ENCODE measurements at places on chromosomes 5 and 9.

GRCh38 chr9:82331079-82331478 lies 342.5 kb downstream of the SPATA31D1 start:
- no peak for DNase-seq

DNA sequence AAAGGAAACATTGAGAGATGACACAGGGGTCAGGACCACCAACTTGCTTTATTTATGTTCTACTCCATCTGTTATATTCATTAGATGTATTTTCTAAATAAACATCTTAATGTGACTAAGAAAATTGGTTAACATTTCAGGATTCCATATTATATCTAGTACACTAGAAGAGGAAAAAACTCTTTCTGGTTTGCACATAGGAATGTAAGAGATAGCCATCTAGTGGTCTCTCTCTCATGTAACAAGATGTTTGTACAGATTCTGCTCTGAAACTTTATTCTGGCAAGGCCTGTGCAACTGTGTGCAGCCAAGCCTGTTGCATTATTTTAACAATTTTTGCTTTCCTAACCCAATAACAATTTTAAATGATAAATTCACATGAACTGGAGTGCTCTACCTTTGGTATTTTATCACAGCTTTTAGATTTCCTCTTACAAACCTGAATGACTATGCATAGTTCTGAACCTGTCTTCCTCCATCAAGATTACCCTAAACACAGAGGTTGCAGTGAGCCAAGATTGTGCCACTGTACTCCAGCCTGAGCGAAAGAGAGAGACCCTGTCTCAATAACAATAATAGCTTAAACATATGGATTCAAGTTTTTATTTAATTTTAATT lies 148.2 kb downstream of the GIN1 start:
- no peak for DNase-seq

- DNase-seq = no peak
Observed at GRCh38 chr5:4716781-4717180, 423.3 kb upstream of the ADAMTS16 start.

DNA sequence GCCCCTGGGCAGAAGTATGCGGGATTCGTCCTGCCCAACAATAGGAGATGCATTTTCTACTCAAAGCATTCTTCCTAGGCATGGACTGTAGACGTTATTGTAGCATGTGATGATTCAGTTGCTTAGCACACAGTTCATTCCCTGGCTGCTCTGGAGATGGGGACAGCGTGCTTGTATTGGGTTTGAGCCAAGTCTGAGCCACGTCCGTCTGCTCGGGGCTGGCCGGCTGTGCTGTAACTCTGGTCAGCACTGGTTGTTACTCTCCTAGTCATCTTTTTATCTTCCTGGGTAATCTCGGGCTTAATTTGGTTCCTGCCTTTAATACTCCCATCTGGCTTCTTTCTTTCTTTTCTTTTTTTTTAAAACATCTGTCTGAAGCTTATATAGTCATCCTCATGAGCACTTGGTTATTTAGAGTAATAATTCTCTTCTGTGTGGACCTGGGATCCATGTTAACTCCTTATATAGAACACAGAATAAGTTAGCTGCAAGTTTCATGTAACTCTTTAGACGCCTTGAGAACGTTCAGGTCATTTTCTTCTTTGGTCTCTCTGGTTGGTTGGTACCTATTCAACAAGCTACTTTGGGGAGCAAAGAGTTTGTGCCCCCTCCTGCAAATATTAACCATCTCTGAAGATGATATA lies 118.8 kb upstream of the RPS23 start:
- no peak for DNase-seq

- DNase-seq = no peak
Observed at GRCh38 chr5:157294407-157295091, 28.6 kb downstream of the CYFIP2 start.

DNA sequence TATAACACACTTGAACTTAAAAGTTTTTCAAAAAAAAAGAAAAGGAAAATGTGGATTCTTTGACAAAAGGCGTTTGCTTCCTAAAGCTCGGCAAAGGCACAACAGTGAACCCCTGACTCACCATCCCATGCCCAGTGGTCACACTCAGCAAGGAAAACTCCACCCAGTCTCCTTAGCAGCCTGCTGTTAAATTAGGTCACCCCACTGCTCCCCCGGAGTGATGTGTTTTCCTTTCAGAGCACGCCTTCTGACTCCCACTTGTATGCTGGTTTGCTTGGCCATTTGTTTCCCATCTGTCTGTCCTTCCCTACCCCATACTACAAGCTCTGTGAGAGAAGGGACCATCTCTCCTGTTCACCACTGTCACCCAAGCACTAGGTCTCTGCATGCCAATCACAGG lies 23.8 kb downstream of the RETREG1 start:
- peak; percentile 22 for DNase-seq

DNA sequence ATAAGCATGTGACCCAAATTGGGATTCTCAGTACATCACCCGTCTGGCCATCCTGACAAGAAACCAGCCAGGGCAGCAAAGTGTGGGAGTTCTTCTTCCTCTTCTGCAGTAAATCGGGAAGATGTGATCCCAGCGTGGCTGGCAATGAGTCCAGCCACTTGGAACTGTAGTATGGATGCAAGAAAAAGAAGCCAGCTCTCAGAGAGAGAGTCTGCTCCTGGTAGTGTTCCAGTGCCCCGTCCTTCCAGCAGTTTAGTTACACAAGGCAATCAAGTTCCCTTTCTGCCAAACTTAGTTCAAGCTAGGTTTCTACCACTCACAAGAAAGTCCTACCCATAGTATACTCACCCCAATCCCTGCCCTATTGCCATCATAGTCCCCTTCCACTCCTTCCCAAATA lies 65.6 kb downstream of the CDK5RAP2 start:
- DNase-seq = no peak

DNA sequence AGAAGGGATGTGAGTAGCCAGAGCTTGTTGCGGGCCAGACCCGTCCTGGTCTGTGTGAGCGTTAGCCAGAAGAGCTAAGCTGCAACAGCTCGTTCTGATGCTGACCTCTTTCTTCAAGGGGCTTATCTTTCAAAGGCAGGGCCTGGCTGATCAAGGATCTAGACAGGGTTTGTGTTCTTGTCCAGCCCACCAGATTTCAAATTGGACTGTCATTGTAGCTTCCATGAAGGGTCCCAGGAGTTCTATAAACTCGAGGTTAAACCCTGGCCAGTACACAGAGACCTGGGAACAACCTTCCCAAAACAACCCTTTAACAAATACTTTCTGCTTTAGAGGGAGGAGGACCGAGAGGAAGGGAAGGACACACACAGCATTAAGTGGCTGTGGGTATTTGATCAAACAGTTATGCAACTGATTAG lies 153.0 kb upstream of the TUT7 start:
- no peak for DNase-seq

DNA sequence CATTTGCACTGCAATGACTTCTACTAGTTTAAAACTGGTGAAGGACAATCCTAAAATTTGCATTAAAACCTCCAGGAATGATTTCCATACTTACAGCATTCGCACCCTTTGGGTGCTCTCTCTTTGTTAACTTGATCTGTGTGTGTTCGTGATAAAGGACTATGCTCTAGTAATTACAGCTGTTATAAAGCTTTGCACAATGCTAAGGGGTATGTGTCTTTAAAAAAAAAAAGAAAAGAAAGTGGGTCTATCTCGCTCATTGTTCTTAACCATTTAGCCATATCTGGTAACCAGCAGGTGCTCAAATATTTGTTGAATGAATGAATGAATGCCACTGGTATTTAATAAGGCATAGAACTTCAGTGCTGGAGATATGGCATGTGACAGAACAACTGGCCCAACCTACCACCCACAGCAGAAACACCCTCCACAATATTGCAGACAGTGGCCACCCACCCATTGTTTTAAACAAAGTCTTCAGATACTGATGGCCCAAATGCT lies 8.7 kb downstream of the TRIM36 start:
- no peak for DNase-seq

DNA sequence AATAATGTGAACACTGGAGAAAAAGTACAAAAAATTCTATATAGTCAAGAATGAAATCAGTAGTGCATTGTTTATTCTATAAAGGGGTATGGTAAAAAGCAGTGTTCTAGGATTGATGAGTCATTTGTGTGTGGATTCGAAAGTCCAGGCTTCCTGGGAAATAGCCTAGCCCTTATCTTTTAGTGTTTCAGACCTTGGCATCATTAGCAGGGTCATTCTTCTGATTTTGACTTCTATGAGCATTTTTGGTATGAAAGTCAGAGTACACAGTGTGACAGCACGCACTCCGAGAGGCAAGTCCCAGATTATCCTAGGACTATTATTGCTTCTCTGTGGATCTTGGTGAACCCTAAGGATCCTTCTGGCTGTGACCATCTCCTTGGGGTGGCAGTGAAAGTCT lies 16.9 kb downstream of the PCSK5 start:
- DNase-seq = no peak

- DNase-seq = peak; percentile 67
Observed at GRCh38 chr9:114155995-114156656, 789 bp downstream of the COL27A1 start.

DNA sequence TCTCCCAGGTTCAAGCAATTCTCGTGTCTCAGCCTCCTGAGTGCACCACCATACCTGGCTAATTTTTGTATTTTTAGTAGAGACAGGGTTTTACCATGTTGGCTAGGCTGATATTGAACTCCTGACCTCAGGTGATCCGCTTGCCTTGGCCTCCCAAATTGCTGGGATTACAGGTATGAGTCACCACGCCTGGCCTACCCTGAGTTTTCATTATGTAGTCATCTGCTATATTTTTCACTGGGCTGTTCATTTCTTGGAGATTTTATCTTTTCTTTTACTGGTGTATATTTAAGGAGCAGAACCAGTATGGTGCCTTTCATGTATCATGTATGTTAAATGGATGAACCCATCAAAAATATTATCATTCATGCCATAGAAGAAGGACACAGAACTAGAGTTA lies 377.0 kb upstream of the ACTBL2 start:
- no peak for DNase-seq

Measured in activated CD8-positive, alpha-beta memory T cell treated with anti-CD3 and anti-CD28 coated beads, Interleukin-2, amount 50 U/mL, for 48 hours (primary cell).